ENCODE measurements at places on chromosomes 7 and 10.

- no peak for DNase-seq
These were observed 105.1 kb downstream of the WDFY4 start for GRCh38 chr10:48789486-48790456.

DNA sequence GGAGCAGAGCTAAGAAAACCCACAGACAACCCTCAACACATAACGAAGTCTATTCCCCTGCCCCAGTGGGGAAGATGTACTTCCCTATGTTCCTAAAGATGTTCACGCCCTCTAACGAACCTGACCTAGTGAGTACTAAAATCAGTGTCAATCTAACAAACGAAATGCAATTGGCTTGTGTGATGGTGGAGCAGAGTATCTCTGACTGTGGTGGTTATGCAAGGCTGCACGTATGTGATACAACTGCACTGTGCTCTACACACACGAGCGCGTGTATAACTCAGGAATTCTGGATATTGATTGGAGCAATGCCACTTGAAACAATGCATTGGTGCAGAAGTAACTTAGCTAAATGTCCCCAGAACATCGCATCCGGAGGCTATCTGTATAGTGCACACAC lies 1.3 kb downstream of the ANKRD16 start:
- DNase-seq: no peak

GRCh38 chr7:64515330-64515729 lies 47.5 kb downstream of the ZNF680 start:
- no peak for DNase-seq

DNA sequence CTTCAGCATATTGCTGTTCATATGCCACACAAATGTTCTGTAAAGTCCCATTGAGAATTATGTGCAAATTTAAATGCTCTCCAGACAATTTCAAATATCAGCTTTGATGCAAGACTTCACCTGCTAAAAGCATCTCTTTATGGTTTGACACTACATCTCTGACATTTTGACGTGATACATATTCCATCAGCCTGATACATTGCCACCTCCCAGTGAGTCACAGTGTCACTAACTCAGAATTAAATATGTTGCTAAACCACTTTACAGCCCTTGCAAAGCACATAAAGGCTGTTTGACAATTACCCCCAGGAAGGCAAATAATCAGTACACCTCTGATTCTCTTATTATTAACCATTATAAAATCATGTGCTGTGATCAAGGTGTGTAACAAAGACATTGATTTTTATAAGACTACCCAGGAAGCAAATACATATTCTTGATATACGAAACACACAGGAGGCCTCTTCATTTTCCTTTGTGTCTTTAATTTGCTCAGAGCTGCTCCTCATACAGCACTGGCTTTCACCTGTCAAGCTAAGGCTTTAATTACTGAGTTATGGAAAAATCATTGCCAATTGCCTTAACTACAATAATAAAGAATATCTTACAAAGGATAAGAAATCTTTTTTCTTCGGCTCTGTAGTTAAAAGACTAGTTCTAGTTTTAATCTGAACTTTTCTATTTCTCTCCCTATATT lies 547.5 kb upstream of the C7orf33 start:
- DNase-seq: no peak

DNA sequence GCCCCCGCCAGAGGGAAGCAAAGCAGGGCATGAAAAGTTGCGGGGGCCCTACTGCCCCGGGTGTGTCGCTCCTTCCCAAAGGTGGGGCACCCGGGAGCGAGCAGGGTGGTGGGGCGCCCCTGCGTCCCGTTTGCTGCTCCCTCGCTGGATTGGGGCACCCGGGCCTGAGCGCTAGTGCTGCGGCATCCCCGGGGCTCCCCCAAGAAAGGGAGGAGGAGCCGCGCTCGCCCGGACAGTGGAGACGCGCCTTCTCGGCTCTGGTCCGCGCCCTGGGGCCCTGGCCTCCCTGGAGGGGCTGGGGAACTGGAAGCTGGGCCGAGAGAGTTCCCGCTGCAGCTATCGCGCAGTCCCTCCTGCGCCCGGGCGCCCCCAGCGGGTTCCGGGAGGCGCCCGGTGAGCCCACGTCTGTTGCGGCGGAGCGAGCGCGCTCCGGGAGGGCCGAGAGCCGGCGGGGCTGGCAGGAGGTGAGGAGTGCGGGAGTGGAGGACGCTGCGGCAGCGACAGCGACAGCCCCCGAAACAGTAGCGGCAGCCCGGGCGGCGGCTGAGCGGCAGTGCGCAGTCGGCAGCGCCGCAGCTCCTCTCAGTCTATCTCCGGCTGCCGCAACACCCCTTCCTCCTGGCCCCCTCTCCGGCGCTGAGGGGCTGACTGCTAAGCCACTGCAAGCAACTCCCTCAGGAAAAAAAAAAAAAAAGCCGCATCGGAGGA lies 504 bp upstream of the BMPER start:
- no peak for DNase-seq

- no peak for DNase-seq
These were observed 6.6 kb downstream of the SEMA3A start for GRCh38 chr7:84187813-84188510.

GRCh38 chr7:133434246-133434865 lies 181.5 kb downstream of the EXOC4 start:
- DNase-seq: no peak

- DNase-seq: no peak
These were observed 132.4 kb downstream of the DNAH11 start for GRCh38 chr7:21675255-21675654.

DNA sequence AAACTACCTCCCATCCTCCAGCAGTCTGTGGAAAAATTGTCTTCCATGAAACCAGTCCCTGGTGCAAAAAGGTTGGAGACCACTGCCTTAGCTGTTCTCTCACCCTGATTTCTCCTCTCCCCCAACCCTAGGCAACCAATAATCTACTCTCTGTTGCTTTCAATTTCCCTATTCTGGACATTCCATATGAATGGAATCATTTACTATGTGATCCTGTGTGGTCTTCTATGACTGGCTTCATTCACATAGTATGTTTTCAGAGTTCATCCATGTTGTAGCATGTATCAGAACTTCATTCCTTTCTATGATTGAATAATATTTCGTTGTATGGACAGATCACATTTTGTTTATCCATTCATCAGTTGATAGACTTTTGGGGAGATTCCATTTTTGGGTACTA lies 38.3 kb upstream of the DLG5 start:
- no peak for DNase-seq

DNA sequence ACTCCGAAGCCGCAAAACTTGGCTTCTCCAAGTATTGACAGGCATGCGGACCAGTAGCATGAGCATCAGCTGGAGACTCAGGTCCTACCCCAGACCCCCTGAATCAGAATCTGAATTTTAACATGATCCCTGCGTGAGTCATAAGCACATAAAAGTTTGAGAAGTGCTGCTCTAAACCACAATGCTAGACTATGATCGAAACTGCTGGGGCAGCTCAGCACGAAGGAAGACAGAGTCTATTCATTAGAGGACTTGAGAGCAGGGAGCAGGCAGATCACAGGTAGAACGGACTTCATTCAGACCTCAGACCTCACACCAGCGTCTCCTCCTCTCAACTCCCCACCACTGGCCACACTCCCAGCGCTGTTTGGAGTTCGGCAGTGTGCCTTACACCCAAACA lies 16.9 kb downstream of the CAMK2G start:
- DNase-seq: no peak

DNA sequence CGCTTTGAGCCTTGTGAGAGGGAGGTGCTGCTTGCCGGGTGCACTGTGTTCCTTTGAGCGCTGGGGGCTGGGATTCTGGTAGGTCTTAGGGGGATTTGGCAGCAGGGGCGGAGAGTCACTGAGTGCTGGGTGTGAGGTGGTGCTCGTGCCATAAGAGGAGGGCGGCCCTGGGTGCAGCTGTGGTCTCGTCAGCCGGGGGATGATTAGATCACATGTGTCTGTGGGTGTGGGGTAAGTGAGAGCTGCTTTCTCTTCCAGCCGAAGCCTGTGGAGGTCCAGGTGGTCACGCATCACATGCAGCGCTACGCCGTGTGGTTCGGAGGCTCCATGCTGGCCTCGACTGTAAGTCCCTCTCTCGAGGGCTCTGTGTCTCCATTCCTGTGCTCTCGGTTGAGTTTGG lies 93.7 kb downstream of the ACTR3B start:
- no peak for DNase-seq

DNA sequence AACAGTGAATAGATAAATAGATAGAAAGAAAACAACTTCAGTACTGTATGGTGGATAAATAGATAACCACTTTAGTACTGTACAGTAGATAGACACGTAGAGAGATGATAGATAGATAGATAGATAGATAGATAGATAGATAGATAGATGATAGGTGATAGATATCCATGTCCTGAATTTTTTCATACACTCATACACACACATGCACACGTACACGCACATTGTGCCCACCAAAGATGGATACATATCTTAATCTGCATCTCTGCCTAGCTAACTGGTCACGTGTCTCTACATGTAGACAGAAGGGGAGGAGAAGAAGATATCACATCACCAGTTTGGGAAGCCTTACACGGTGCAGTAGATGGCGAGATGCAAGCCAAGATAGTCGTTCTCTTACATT lies 99.2 kb downstream of the ARID5B start:
- no peak for DNase-seq

- no peak for DNase-seq
These were observed 189.3 kb downstream of the MAD1L1 start for GRCh38 chr7:2043316-2044039.

DNA sequence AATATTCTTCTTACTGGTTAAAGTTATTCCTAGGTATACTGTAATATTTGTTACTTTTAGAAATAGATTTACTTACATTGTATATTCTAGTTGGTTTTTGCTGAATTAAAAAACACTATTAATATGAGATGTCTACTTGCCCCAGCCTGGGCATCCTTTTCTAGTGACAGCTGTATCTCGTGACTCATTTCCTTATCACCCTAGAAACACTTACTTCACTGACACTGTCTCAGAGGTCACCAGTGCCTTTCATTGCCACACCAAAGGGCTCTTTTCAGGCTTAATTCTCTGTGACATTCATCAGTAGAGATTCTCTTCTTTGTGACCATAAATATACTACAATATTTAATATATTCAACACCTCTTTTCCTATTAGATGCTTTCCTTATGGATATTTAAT lies 194.7 kb downstream of the GALNT17 start:
- no peak for DNase-seq

GRCh38 chr7:31066516-31067130 lies 14.5 kb downstream of the ADCYAP1R1 start:
- no peak for DNase-seq

DNA sequence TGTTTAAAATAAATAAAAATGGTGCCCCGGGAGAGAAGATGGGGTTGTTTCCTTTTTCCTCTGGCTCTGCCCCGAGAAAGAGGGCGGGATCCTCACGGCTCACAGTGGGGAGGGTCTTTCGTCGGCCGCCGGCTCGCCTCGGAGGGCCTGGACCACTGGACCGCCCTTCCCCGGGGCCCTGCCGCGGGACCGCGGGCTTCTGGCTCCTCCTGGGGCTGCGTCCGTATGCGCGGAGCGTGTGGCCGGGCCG lies 3.5 kb upstream of the IGF2BP3 start:
- no peak for DNase-seq

GRCh38 chr10:28975891-28976531 lies 298.7 kb downstream of the BAMBI start:
- no peak for DNase-seq

GRCh38 chr7:135236727-135237126 lies 3.1 kb downstream of the STRA8 start:
- DNase-seq: no peak

- no peak for DNase-seq
These were observed 174.1 kb upstream of the MKI67 start for GRCh38 chr10:128300290-128300824.

DNA sequence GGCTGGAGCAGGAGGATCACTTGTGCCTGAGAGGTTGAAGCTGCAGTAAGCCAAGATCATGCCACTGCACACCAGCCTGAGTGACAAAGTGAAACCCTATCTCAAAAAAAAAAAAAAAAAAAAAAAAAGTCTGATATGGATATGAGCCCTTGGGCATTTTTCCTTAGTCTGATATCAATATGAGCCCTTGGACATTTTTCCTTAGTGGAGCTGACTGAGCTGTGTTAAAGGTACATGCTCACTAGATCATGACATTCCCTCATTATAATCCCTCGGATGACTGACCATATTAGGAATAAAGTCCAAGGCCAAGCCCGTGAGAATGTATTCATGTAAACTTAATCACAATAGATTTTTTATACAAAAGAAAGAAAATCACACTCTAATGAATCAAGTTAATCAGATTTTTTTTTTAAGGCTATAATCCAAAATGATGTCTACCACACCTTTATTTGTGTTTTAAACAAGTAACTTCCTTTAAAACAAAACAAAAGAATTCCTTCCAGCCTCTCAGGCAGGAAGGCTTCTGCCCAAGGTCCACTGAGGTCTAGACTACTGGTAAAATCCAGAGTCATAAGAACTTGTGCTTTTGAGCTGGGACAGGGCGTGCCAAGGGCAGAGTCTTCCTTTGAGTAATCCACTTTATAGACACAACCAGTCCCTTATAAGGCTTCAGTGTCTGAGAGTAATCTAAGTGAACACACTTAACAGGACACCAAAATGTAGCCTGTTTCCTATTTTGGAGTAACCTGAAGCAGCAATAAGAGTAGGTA lies 5.5 kb downstream of the PPA1 start:
- no peak for DNase-seq

GRCh38 chr7:37180828-37181549 lies 267.7 kb downstream of the ELMO1 start:
- no peak for DNase-seq
